ENCODE measurements at places on chromosomes 12 and 14. TPM values are rescaled to one million over a fixed set of nuclear protein-coding genes. Genes with fewer than 3 reads are reported as not detected.

DNA sequence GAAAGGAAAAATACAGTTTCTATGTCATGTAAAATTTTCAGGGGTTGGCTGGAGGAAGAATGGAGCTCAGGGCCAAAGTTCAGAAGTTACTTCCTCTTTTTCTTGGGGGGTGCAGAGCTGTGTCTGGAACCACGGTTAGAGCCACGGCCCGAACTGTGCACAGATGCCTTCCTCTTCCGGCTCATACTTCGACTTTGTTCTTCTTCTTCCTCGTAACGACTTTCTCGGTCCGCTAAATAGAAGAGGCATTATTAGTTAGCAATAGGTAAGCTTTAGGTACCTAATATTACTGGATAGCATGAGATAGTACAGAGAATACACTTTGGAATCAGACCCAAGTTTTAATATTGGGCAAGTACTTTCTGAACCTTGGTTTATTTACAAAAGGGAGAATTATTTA is 31.2 kb downstream of the SUPT16H start:
- DNase-seq: no peak

DNA sequence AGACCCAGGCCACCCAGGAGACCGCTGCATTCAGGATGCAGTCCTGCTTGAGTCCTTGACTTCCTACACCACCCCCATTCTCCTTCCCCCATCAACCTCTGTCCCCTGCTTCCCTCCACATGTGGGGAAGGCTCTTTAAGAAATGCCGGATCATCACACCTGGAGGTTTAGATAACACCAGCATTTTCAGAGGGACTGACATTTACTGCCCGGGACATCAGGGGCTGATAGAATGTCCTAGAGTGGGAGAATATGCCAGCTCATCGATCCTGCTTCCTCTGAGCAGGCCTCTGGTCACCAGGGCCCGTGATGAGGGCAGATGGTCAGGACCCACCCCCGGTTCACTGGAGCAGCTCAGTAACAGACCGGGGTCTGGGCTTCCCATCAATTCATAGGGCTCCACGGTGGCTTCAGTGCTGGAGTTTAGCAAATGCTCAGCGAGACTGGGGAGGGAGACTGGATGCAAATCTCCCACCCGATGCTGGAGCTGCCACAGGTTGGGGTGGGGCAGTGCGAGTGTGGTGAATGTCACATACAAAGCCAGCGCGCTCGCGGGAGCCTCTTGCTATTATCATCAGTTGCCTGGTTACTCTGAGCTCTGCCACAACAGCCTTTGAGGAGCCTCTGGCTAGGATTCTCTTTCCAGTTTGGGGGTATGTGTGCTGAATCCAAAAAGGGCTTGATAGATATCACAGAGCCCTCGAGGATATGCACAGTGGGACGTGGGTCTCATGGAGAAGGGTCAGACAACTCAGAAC is 111.6 kb downstream of the RBM19 start:
- DNase-seq: no peak

GRCh38 chr14:101583006-101583714 is 21.9 kb downstream of the DIO3 start:
- DNase-seq: no peak

The SYNE3 gene
- 2.0 TPM for total RNA-seq

DNA sequence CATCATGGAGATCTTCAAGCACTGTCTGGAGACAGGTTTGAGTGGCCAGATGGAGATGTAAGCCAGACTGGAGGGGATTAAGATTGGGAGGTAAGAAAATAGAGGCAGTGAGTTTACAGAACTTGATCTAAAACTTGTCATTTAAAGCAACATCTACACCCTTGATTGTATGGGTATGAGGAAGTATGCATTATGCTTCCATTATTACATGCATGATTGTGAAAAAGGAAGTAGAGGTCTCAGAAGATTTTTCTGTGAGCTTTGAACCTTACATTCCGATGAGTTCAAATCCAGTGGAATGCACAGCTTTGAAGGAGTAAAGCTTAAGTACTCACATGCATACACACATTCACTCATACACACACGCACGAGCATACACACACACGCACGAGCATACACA is 550.8 kb downstream of the MED13L start:
- DNase-seq: no peak

GRCh38 chr12:104485651-104486362 is 29.1 kb downstream of the CHST11 start:
- no peak for DNase-seq

All from cardiac muscle cell (in vitro differentiated cells and primary cell).